Effector memory CD4-positive, alpha-beta T cell (primary cell): ENCODE measurements at places on chromosomes 3 and 15.
A peak's percentile ranks its signal among the peaks of the same experiment; 100 is the strongest.

GRCh38 chr3:100402256-100402655, 917 bp downstream of the LNP1 start:
- DNase-seq = no peak

DNA sequence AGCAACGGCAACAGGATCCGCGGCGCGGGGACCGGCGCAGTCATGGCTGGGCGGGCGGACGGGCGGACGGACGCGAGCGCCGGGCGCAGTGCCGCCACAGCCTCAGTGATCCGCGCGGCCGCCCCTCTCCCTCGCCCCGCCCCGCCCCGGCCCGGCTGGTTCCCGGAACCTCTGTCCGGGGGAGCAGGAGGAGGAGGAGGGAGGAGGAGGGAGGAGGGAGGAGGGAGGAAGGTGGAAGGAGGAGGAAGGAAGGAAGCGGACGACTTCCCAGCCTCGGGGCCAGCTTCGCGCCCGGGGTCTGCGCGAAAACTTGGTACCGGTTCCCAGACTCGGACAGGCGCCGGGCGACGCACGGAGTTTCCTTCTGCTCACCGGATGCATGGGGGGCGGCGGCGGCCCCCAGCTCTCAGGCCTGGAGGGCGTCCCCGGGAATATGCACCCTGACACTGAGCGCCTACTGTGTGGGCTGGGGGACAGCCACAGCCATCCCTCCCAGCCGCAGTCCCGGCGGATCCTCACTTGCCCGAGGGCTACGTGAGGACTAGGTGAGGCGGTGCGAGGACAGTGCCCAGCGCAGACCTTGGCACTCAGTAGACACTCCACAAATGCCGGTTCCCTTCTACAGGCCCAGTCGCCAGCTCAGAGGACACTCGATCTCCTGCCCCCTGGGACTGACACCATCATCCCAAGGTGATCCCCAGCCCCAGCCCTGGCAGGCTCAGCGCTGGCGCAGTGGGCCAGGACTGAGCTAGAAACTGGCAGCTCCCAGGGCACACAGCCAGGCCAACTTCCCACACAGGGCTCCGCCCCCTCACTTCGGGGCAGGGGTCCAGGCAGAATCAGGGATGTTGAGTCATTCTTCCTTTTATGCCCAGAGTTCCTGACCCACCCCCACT, at the start of gene SHISA5:
SHISA5 (minus strand) TSS at position 124 of the 896 bp plus-strand sequence; CDS start at position 44, 80 bp downstream.
- peak; percentile 20 for DNase-seq

GRCh38 chr15:64476550-64476949, 16.2 kb downstream of the ZNF609 start:
- no peak for DNase-seq

DNA sequence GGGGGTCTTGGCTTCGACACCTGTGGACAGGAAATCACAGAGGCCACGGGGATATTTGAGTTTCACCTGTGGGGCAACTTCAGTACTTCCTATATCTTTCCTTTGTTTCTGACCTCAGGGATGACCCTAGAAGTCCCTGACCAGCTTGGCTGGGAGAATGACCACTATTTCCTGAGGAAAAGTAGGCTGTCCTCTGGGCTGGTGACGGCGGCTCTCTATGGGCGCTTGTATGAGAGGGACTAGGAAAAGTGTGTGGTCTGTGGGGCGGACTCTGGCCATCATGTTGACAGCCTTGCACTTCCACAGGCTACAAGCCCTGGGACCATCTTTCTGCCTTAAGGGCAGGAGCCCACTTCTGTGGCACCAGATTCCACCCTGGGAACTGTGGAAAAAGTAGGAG, 43.7 kb downstream of the BTD start:
- DNase-seq = no peak

DNA sequence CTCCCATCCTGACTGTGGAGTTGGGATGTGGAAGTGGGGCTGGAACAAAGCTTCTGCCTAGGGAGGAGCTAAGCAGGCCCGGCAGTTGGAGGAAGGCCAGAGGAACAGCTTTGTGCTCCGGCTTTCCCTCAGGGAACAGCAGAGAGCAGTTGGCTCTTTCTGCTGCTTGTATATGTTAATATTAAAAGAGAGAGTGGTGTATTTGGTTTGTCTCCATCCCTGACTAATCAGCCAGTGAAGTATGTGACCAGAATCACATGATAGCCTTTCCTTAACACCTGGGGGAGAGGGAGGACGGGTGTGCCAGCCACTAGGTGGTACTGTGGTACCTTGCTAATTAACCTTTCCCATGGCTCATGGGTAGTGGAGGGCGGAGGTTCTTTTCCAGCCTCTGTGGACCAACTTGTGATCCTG, 10.0 kb downstream of the EIF2B5 start:
- peak; percentile 8 for DNase-seq

- no peak for DNase-seq
Measured at GRCh38 chr15:53197426-53197839, 407.3 kb upstream of the ONECUT1 start.

- no peak for DNase-seq
Measured at GRCh38 chr3:179766416-179767133, 113.7 kb downstream of the USP13 start.
